Activated T-cell treated with anti-CD3 and anti-CD28 coated beads, Interleukin-2, amount 50 U/mL, for 1 hour (primary cell): ENCODE measurements at places on chromosomes 5 and 9.

DNA sequence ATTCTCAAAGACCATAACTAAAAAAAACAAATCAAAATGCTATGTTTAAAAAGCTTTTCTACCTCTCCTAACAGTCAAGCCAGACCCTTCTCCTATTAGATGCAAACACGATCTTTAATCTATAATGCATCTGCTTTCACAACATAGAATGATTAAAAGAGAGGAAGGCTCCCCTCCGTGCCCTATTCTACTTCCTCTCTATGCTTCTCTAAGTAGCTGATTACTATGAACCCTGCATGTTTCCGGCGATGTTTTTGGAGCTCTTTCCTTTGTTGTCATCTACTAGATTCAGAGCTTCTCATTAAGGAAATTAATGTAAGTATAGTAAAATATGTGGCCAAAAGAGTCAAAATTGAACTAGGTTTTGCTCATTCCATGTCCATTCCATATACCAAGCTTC is 29.2 kb upstream of the CEP120 start:
- no peak for DNase-seq

DNA sequence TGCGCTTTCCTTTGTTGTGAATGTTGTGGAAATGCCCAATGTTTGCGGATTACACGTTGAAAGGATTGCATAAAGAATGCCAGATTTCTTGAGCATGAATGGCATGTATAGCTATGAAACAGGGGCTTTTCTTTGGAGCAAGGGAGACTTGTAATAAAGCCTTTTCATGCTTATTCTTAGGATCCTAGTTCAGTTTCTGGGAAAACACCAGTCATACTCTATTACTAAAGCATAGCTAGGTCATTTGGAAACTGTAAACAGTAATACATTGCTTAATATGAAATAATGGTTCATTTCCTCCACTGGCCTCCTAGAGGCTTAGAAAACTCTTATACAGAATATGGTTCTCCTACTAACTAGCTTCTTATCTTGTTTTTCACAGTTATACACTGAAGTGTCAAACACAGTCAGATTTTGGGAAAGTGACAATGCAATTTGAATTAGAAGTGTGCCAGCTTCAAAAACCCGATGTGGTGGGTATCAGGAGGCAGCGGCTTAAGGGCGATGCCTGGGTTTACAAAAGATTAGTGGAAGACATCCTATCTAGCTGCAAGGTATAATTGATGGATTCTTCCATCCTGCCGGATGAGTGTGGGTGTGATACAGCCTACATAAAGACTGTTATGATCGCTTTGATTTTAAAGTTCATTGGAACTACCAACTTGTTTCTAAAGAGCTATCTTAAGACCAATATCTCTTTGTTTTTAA is 104.2 kb downstream of the MELK start:
- DNase-seq = no peak

DNA sequence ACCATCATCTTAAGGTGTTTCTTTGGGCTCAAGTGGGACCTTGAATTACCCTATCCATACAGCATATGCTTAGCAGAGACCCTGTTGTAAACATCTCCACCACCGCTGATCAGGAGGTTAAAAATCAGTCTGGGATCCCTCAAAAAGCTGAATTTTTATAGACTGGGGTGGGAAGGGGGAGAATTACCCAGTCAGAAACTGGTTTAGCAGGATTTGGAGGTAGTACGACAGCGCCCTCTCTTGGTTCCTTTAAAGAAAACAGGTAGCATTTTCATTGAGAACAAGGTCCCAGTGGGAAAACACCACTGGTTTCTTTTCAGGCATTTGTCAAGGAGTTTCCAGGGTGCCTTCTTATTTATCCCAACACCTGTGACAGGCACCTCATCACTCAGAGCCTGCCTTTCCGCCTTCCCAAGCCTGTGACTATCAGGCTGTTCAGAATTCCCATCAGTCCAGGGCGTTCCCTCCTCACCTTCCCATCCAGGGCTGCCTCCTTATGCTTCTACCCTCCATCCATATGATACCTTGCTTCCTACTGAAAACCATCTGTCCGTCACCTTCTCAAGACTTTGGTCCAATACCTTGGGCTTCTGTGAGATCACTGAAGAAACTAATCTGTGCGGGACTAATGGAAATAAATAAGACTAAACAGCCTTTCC is 203.8 kb upstream of the RAI14 start:
- no peak for DNase-seq

DNA sequence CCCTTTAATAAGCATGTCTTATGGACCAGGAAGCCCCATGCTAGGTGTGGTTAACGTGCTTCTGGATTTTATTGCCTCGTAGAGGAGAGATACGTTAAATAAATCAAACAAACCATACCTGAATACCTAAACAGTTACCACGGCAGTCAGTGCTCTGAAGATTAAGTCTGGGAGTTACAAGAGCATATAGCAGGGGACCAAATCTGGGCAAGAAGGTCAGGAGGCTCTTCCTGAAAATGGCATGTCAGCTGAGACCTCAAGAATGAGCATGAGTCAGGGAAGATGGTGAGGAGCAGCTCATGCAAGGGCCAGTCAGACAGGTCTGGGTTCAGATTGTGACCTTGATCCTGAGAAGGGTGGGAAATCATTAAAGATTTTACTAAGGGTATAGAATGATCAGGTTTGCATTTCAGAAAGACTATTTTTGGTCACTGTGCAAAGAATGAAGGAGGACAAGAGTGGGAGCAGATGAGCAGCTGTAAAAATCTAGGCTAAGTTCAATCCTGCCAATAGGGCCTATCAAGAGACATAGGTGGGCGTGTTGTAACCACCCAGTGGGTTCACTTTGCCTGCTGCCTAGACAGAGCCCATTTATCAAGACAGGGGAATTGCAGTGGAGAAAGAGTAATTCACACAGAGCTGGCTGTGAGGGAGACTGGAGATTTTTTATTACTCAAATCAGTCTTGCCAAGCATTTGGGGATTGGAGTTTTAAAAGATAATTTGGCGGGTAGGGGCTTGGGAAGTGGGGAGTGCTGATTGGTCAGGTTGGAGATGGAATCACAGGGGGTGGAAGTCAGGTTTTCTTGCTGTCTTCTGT is 4.8 kb upstream of the ZNF366 start:
- no peak for DNase-seq

DNA sequence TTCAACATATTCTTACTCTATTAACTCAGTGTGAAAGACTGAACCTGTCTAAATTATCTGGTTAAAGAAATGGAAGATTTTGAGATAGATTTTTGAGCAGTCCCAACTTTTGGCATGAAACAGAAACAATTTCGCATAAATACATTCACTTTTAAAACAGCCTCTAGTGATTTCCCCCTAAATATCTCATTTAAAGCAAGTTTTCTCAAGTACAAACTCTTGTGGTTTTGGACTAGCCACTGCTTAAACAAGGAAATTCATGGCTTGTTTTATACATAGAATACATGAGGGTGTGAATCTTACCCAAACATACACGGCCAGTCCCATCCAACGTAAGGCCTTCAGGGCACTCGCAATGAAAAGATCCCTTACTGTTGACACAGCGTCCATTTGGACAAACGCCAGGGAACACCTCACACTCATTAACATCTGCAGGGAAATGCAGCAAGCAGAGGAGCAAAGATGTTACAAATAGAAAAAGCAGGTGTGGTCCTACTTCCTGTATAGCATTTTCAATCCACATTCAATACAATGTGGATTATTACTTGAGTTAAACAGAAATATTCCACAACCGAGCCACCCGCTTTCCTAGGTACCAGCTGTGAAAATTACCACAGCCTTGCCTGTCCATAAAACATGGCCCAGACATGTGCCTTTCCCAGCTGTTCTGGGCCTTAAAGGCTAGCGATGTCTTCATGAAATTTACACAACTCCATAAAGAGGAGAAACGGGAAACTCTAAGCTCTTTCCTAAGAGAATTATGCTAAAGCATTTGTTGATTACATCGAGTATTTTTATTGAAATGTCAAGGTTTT is 188.8 kb downstream of the FBN2 start:
- no peak for DNase-seq

DNA sequence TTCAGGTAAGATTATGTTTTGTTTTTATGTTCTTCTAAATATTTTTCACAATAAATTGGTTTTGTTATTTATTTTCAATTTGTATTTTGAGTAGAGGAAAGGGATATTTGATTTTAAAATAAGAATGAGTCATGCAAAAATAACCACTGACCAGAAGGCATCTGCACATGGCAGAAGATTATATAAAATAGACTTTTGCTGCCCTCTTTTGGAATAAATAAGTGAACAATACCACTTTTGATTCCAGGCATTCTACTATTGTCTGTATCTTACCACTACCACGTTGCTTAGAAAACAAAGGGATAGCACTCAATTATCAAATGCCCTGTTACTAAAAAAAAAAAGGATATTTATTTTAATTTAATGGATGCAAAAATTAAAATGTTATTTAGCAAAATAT is 227.3 kb upstream of the ITGA1 start:
- no peak for DNase-seq

- no peak for DNase-seq
These were observed 16.1 kb upstream of the RAB14 start for GRCh38 chr9:121217609-121218292.

GRCh38 chr9:121648799-121649198 is 2.6 kb upstream of the DAB2IP start:
- DNase-seq = no peak

DNA sequence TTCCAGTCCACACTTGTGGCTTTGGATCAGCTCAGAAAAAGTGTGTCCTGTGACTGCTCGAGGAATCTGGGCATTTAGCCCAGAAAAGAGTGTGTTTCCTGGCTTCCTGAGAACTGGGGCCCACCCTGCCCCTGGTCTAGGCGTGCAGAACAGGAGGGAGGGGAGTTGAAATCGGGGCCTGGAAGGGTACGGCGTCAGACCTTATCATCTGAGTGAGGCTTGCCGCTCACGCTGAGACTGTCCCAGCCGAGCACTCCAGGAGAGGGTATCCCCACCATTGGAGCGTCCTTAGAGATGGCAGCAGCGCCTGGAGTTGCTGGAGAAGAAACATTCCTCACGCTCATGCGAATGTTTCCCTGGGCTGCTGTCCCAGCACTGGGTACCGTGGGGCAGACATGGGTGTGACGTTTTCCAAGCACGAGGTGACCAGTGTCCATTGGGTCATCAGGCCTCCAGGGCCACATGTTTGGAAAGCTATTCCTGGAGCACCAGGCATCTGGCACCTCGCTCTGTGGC is 22.5 kb downstream of the NEK6 start:
- DNase-seq = no peak

DNA sequence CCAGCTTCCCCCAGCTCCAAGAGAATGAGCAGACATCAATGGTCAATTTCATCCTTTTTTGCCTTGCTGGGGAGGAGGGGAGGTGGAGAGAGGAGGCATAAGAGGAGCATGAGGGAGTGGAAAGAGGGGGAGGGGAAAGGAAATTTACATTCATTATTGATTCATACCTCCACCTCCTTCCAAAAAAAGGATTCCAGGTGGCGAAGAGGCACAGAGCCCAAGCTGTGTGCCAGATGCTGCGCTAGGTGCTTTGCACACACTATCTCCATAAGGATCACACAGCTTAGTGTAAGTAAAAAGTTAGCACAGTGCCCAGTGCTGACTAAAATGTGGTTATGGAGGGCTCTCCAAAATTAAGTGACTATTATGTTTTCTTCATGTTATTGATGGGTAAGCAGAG is 11.0 kb downstream of the ASTN2 start:
- no peak for DNase-seq

DNA sequence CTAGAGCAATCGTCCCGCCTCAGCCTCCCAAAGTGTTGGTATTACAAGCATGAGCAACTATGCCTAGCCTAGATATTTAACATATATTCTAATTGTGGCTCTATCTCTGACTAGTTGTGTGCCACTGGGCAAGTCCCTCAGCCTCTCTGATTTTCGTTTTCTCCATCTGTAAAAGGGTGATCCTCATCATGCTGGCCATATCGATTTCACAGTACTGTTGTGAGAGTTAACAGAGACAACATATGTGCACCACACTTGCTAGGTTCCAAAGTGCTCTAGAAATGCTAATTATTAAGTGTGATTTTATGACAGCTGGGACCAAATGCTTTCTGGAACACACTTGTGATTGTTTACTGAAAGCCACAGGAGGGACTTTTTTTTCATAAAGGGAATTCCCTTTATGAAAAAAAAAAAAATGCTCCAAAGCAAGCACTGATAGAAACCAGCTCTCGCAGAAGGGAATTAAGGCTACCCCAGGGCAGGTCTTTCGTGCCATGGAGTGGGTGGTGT is 78.5 kb upstream of the EPB41L4B start:
- DNase-seq = no peak

DNA sequence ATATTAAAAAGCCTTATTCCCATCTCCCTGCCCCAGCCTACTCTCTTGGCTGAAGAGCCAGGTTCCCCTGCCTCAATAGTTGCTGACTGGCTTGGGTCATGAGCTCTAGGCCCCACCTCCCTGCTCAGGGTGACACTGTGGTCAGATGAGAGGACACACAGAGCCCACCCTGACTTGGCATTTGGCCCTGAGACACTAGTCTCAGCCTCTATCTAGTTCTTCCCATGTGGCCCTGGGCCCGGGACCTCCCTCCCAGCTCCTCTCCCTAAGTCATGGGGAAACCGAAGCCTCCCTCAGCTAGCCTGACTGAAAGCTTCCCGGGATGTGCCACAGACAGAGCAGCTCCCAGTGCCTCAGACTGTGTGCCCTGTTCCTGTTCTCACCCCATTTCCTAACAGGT is 5.8 kb upstream of the MYOZ3 start:
- no peak for DNase-seq

GRCh38 chr5:95555553-95555952 is 652 bp downstream of the ARSK start:
- DNase-seq = no peak

DNA sequence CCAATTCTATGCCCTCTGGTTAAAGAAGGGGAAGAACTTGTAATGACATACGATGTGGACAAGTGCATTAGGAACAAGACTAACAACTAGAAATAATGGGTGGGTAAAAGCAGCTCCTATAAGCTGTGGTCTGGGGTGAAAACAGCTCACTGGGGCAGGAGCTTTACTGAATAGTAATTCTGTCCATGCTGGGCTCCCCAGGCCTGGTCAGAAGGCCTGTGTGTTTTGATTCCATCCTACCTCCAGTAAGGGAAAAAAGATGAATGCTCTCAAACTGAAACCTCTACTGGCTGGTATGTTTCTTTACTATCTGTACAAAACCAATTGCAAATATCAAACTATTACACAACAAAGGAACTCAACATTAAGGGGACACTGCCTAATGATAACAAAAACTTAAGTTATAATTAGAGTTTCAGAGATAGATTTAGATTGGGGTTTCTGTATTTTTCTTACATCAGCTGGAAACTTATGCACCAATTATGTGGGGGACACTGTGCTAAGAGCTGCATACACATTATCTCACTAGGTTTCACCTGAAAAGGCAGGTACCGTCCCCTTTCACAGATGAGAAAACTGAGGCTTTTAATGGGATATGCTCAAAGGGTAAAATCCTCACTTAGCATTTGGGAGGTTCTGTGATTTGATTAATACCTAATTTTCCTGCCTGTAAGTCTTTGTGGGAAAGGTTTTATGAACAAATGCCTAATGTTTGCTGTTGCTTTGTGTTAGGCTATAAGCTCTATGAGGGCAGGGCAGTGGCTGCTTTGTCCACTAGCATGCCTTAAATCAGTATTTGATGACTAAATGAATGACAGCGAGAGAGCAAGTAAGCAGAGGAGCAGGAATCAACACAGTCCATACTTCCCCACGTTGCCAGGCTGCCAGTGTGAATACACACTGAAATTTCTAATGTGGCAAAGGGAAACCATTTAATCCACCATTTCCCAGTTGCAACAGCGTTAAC is 53.6 kb downstream of the ELL2 start:
- no peak for DNase-seq

GRCh38 chr5:39605588-39606575 is 181.1 kb upstream of the DAB2 start:
- no peak for DNase-seq
